ENCODE measurements at places on chromosomes 6 and 20. TPM values are rescaled to one million over a fixed set of nuclear protein-coding genes. Genes with fewer than 3 reads are reported as not detected.

RAD21L1 gene
- polyA plus RNA-seq, result 1.2 TPM

MUC22 gene
- not detected for polyA plus RNA-seq

TXLNB gene
- 6.2 TPM for polyA plus RNA-seq

CST11 gene
- not detected for polyA plus RNA-seq

SYCP2L gene
- polyA plus RNA-seq, result 0.51 TPM

DNA sequence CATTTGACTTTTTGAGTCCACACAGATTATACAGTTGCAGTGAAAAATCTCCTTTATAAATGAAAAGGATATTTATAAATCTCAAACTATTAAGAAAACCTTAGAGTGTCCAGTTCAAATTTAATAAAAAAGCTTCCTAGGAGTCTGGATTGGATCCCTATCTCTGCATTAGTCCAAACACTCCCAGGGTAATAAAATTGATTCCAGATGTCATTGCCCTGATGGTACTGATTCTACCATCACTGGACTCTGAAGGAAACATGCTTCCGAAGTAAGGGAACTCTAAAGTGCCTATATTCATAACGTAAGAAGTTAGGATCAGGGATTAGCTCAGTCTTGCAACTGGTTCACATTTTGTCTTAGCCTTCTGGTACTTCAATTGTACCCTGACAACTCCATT is 1325.1 kb upstream of the MAP3K7 start:
- DNase-seq, result no peak

- no peak for DNase-seq
Observed at GRCh38 chr20:2230726-2231488, 64.9 kb upstream of the TGM3 start.

GRCh38 chr6:114087496-114087895 is 116.5 kb upstream of the HDAC2 start:
- DNase-seq, result no peak

DNA sequence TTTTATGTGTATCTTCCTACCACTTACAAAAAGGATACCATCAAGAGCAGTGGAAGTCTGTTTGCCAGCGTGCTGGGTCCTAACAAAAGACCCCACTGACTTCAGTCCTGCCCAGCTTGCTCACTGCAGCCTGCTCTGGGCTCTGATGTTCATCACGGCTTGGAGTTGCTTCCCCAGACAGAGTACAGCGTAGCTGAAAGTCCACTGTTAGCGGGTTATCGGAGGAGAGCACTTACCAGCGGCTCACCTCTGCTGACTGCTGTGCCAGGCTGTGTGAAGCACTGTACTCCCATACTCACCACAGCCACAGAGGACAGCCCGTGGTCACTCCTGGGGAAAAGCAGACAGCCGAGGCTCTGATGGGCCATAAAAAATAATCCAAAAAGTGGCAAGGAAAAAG is 40.2 kb downstream of the CTCFL start:
- DNase-seq, result no peak

Measured in cardiac muscle cell (in vitro differentiated cells and primary cell).